Progenitor cell of endocrine pancreas (in vitro differentiated cells): ENCODE measurements at places on chromosomes 4 and X. TPM values are rescaled to one million over a fixed set of nuclear protein-coding genes. Genes with fewer than 3 reads are reported as not detected.

Gene SPIN2A
- 1.8 and 2.2 TPM in 2 replicates for total RNA-seq

Gene MSX1
- 2.9 and 5.0 TPM in 2 replicates for total RNA-seq

Gene RHOXF2
- total RNA-seq: not detected in 2 replicates

Gene GIMD1
- total RNA-seq: not detected in 2 replicates

Gene RASGEF1B
- 10.2 and 12.0 TPM in 2 replicates for total RNA-seq

Gene TMEM184C
- 45.9 and 49.8 TPM in 2 replicates for total RNA-seq

Gene UGT2B11
- total RNA-seq: 0.93 and 1.2 TPM in 2 replicates

Gene CDX4
- not detected in 2 replicates for total RNA-seq

Gene PNMA5
- not detected in 2 replicates for total RNA-seq

Gene ATP7A
- 12.1 and 12.3 TPM in 2 replicates for total RNA-seq
